Activated CD4-positive, alpha-beta T cell treated with anti-CD3 and anti-CD28 coated beads, Interleukin-2, Interleukin-4, amounts not matched to agents 100 ng/mL and 50 ng/mL, durations not matched to agents 16 hours and 8 hours (primary cell): ENCODE measurements at places on chromosomes 5 and 9.

DNA sequence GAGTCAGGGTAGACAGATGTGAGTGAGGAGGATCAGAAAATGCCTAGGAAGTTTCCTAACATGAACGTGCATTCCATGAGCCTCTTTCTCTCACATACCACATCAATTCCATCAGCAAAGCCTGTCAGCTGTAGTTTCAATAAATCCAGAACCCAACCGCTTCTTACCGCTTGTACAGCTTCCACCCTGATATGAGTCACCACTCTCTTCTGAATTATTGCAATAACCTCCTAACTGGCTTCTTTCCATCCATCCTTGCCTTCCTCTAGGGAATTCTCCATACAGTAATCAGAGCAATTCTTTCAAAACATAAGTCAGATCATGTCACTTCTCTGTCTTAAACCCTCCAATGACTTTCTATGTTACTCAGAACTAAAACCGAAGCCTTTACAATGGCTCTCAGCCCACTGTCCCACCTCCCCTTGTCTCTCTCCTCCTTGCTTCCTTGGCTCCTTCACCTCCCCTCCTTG lies 8.1 kb upstream of the RAD23B start:
- DNase-seq = no peak

- no peak for DNase-seq
These were observed 129.9 kb upstream of the RGMB start for GRCh38 chr5:98643569-98643968.

DNA sequence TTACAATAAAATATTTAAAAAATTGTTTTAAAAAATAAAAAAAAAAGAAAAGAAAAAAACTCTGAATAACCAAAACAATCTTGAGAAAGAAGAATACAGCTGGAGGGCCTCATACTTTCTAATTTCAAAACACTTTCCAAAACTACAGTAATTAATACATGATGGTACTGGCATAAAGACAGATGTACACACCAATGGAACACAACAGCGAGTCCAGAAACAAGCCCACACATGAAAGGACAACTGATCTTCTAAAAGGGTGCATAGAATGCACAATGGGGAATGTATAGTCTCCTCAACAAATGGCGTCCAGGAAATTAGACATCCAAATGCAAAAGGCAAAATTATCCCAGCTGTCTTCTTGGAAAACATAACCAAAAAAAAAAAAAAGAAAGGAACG lies 99.6 kb downstream of the LURAP1L start:
- DNase-seq = no peak

DNA sequence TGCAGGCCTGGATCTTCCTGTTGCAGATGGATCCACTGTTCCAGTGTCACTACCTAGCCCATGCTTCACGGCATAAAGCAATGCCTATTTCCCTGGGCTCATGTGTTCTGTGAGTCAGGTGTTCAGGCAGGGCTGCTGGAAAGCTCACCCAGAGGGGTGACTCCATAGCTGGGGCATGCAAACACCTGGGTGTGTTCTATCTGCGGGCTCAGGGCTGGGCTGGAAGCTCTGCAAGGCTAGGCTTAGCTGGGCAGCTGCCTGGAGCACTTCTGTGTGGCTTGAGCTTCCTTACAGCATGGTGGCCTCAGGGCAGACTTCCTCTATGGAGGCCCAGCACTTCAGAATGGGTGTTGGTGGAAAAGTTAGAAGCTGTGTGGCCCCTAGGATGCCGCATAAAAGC lies 139.9 kb downstream of the GADD45G start:
- no peak for DNase-seq

GRCh38 chr5:32779754-32780415 lies 68.8 kb downstream of the NPR3 start:
- DNase-seq = no peak

GRCh38 chr5:169831331-169831730 lies 149.0 kb downstream of the INSYN2B start:
- no peak for DNase-seq

GRCh38 chr5:169423580-169424278 lies 122.8 kb upstream of the SLIT3 start:
- no peak for DNase-seq

DNA sequence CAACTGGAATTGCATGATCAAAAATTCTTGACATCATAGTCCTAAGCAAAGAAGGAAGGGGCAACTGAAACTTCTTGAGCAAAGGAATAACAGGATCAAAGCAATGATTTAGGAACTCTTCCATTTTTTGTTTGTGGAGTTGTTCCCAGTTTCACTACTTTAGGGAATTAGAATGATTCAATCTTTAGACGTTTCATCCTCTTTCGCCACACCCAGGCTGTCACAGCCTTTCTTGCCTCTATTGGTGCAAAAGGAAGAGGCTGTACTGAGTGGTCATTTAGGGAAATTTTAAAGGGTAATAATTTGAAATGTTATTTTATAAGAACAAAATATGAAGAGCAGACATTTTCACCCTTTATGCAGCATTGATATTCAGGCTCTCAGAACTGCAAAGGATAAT lies 1026.0 kb upstream of the ARRDC3 start:
- DNase-seq = no peak

DNA sequence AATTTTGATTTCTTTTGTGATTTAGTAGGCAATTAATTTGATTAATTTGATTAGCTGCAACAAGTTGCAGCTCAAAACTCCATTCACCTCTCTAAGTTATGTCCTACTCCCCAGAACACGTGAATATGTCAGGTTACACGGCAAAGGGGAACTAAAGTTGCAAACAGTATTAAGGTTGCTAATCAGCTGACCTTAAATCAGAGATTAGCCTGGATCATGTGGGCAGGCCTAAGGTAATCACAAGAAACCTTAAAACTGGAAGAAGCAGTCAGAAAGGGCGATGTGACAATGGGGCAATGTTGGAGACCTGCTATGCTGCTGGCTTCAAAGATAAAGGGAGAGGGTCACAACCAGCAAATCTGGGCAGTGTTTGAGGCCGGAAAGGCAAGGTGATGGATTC lies 47.3 kb upstream of the ANXA1 start:
- DNase-seq = no peak

GRCh38 chr5:154868702-154869101 lies 10.3 kb downstream of the CNOT8 start:
- no peak for DNase-seq

DNA sequence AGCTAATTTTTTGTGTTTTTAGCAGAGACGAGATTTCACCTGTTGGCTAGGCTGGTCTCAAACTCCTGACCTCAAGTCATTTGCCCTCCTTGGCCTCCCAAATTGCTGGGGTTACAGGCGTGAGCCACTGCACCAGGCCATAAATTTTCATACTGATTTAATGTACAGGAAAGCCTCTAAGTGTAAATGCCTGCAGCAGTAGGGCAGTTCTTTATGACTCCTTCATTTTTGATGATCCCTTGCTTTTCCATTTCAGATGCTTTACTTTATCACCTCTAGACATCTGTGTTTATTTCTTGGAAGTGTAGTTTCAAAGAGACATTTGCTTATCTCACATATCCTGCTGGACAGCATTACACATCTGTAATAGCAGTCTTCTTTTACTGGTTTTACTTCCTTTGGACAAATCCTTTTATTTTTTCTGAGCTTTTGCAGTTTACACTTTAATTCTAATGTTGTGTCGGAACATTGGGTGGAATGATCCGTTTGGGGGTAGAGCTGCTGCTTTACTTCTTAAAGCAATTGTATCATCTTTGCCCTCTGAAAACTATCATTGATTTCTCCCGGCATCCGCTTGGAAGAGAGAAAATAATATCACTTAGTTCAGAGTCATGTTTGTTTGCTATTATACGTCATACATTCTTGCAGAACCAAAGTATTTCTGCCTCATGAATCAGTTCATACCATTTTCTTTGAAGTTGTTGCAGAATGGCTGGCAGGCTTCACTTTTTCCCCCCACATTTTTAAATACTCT lies 36.0 kb downstream of the SCGB3A1 start:
- DNase-seq = no peak

DNA sequence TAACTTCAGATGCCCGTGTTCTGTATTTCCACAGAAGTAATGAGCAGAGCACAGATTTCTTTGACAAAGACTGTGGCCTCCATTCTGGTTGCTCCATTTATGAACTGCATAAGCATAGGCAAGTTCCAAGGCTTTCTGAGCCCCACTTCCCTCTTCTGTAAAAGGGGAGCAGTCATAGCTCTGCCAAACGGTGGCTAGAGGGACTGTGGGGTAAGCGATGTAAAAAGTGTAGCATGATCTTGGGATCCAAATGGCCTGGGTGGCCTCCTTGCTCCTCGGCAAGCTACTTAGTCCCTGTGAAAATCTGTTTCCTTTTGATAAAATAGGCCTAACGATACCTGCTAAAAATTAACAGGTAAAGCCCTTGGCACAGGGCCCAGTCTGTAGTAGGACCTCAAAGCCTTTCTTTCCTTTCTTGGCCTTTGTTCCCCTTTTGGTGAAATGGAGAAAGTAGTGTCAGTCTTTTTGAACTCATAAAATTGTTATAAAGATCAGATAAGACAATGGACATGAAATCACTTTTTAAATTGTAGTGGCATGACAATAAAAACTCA lies 646.6 kb downstream of the ACTL7B start:
- no peak for DNase-seq

- DNase-seq = no peak
These were observed 5.2 kb upstream of the HDHD3 start for GRCh38 chr9:113381909-113382411.

- no peak for DNase-seq
These were observed 4.6 kb downstream of the CSF1R start for GRCh38 chr5:150081541-150082283.

DNA sequence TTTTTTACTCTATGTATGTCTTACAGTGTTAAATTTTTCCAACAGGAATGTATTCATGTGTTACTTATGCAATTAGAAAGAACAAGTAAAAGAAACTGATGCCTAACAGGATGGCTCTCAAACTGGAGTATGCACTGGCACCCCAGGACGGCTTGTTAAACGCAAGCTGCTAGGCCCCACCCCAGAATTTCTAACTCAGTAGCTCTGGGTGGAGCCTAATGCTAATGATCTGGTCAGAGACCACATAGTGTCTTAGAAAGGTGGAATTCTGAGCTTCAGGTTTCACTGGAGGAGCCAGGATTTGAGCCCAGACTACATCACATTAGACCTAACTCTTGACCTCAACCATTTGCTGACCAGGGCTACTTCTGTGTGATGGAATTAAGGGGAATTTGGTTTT lies 34.4 kb downstream of the SHC3 start:
- no peak for DNase-seq

DNA sequence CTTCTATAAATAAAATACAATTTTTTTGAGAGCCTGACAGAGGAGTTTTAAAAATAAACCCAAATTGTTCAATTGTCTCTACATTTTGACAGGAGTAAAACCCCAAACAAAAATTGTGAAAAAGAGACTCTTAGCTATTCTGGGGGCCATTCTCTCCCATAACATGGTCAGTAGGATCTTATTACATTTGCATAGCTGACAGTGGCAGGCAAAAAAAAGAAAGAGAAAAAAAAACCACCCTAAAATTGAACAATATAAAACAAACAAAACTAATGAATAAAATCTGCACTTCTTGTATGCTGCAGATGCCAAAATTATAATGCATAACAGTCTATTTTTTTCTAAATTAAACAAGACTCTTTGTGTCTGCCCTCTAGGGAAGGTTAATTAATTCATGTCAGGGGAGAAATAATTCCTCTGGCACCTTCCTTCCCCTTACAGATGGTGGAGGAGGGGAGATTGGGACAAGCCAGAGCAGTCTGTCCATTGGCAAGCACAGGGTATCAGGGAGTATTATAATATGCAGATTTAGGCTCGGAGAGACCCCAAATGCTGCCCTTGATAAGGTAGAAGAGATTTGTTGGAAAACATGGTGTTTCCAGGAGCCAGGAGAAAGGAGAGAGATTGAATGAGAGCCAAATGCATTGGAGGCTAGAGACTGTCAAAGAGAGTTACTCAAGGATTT lies 79.7 kb upstream of the CDH6 start:
- DNase-seq = no peak

DNA sequence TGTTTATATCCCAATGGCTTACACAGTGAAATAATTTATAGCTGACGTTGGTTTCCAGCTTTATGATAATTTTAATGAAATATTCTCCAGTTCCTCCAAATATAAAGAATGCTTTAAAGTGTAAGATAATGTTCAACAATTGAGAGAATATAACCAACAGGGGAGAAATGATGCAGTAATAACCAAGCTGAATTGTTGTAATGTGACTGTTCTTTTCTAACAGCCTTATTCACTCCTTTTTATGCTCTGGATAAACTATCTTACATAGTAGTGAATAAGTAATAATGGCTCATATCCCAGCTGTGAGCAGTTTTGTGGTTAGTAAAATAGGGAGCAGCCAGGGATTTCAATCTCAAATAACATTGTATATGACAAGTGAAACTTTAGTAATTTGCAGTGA lies 2348.7 kb upstream of the ACO1 start:
- no peak for DNase-seq

DNA sequence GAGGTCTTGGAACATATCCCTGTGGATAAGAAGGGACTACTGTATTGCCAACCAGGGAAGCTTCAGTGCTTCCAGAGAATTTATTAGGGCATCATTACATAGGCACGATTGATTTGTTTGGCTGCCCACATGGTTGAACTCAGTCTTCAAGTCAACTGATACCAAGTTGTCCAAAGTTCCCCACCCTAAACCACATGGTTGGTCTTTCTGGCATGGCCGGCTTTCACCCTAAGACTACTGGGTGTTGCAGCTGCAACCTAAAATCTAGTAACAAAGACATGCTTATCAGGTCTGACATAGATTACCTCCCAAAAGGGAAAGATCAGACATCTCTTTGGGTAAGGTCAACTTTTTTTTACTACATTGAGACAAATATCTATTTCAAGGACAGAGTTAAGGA lies 37.0 kb downstream of the FAF2 start:
- no peak for DNase-seq

DNA sequence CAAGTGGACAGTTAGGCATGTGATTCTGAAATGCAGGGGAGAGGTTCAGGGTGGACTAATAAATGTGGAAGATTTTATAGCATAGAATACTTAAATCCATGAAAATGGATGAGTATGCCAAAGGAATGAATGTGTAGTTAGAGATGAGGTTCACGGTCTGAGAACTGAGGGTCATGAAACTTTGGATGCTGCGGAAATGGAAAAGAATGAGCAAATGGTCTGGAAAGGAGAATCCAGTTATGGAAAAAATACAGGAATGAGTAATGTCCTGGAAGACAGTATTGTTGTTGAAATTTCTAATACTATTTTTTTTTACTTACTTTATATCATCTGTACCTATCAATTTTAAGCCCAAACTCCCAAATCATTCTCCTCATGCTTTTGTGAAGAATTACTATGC lies 2369.4 kb downstream of the MAT2B start:
- no peak for DNase-seq

DNA sequence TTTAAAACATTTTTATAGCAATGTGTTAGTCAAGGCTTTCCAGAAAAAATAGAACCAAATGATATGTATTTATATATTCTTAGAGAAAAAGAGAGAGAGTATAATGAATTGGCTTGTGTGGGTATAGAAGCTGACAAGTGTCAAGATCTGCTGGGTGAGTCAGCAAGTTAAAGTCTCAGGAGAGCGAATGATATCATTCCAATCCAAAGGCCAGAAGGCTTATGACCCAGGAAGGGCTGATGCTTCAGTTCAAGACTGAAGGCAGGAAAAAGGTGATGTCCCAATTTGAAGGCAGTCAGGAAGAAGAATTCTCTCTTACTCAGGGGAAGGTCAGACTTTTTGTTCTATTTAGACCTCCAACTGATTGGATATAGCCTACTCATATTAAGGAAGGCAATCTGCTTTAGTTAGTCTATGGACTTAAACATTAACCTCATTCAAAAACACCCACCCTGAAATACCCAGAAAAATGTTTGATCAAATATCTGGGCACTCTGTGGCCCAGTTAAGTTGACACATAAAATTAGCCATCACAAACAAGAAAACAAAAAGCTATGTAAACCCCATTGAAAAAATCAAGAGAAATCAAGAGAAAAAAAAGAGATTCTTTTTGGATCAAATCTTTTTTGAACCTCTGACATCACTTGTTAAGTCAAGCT lies 189.6 kb downstream of the PIK3R1 start:
- DNase-seq = no peak
